SHP77 (cell line): ENCODE measurements at places on chromosomes 2 and 18.

DNA sequence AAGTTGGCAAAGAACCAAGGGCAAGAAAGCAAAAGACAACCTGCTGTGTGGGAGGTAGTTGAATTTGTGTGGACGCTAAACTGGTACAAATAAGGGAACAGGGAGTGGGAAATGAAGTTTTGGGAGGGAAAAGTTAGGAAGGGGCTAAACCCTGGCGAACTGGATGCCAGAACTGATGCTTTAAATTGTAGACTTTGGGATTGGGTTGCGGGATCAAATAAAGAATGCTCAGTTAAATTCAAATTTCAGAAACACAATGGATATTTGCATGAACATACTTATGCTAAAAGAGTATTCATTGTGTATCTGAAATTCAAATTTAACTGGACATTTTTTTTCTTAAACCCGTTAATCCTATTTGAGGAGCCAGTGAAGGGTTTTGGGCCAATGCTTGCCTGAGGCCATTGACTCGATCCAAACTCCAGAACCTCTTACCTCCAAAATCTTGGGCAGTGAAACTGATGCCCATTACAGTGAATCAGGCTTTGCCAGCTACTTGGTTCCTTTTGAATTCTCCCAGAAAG lies 44.2 kb upstream of the YWHAQ start:
- DNase-seq = no peak

DNA sequence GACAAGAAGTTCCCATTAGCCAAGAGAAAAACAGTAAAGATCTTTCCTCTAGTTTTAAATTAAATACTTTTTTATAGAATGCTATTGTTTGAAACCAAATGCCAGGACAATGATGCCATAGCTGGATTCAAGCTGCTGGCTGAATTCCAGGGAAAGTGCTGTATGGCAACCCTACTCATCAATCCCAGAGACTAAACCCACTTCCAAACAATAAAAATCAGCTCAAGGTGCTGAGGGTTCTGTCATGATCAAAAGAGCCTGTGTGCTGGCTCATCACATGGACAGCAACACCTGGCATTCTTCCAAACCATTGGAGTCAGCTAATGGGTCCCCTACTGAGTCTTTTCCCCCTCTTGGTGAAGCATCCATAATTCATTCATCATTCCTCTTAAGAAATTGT lies 53.7 kb upstream of the PARD3B start:
- DNase-seq = no peak

DNA sequence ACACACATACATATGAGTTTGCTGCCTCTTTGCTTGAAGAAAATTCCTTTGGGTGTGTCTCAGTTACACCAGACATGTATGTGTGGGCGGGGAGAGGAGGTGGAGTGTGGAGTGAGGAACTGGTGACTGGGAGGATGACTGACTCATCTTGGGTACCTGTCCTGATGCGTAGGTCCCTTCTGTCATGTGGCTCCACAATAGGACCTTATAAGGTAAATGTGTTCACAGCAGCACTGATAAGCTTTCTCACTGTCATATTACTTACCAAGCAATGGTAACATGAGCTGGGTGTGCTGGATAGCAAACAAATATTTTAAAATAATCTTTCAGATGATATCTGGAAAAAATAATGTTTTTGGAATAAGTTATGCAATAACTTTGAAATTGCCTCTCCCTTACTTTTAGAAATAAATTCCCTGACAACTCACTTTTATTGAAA lies 45.1 kb downstream of the SLC9A2 start:
- no peak for DNase-seq

DNA sequence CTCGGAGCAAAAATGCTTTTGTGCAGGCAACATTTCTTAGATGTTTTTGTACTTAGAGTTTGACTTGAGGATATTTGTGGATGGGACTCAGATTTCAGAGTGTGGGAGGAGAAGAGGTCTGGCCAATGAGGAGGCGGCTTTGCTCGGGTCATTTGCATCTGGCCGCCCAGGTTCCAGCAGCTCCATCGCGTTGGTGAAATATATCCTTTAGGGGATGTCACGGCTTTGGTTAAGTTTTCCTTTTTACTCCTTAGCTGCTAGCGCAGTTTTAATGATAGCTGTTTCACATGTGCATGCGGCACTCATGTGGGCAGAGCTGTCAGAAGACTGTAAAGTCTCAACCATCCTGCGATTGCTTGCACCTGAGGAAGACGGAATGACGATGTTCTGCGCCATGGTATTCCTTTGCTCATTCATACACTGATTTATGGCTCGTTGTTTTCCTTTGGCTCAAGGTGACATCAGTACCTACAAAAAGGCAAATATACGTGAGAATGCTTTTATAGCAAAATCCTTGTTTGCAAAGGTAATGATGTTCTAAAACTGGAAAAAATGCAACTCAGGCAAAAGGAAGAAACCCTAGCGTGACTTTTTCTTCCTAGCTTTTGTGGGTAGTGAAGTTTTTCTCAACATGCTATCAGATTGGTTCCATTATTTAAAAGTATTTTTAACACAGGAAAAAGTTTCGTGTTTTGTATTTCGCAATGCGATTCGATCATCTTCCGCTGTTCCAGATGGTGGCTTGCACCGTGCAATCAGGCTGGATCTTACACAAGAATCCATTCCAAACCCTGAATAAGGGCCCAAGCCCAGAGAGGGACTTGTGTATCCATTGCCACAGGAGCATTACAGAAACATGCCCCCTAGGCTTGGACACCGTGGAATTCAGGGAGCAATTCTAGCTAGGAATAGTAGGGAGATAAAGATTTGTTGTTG lies 70.5 kb upstream of the ZNF516 start:
- DNase-seq = peak; percentile 68

DNA sequence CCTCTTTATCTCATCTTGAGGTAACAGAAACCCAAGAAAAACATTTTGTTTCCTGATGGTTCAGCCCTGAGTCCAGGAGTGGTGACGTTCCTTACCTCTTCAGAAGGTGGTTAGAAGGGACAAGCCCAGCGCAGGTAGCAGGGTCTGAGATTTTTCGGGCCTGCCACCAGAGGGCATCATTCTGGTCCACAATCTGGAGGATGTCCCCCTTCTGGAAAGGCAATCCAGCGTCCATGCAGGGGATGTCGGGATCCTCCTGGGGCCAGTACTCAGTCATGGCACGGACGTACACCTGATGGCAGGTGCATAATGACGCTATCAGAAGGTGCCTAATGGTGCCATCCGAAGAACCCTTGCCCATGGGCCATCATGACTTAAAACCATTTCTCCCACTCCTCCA lies 17.7 kb downstream of the MPP4 start:
- DNase-seq = peak; percentile 13

DNA sequence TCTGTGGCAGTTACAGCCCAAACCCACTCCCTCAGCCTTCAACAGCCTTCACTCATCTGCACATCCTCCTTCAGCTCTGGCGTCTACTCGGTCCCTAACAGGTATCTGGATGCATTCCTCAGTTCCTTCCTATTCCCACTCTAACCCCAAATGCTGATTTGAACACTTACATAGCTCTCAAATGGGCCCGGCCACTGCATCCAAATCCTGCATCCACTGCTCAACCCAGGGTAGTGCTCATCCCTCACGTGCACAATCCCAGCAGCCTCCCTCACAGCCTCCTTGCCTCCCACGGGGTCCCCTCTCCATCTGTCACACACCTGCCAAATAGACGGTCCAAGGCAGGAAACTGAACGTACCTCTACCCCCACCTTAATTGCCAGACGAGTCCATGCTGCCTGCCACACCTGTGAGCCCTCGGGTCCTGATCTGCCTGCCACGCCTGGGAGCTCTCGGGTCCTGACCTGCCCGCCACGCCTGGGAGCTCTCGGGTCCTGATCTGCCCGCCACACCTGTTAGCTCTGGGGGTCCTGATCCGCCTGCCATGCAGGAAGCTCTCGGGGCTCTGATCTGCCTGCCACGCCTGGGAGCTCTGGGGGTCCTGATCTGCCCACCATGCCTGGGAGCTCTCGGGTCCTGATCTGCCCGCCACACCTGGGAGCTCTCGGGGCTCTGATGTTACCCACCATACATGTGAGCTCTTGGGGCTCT lies 9.9 kb downstream of the OR6B3 start:
- no peak for DNase-seq

DNA sequence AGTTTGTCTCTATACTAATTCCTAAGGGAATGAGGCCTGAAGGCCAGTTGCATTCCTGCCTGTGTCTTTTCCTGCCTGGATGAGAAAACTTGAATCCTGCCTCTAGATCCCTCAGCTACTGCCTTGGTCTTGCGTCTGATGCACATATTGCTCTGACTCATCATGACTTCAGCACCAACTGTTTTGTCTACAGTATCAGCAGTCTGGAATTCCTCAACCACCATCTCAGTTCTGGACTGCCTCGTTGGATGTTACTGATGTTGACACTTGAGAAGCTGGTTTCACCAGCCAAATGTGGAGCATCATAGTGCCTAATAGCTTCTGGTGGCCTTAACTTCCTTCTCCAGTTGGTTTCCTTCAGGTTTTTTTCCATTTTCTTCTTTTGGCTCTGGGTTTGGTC lies 211.0 kb downstream of the CTNNA2 start:
- DNase-seq = no peak

DNA sequence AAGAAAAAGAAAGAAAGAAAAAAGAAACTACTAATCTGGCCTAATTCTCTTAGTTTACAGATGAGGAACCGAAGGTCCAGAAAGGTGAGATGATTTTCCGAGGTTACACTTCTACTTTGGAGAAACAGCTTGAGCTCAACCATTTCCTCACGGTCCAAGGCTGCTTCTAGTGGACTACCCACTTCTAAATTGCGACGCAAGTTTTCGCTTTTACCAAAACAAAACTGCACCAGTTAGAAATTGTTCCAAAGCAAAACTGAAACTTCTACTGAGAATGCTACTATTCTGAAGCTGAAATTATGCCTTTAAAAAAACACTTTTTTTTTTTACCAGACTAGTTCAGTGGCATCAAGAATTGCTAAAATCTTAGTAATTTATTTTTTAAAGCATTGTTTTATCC lies 101.6 kb downstream of the INO80D start:
- DNase-seq = no peak
